ENCODE measurements at places on chromosomes 2 and 18.

GRCh38 chr18:59918320-59918755, 18.5 kb downstream of the PMAIP1 start:
- no peak for DNase-seq

DNA sequence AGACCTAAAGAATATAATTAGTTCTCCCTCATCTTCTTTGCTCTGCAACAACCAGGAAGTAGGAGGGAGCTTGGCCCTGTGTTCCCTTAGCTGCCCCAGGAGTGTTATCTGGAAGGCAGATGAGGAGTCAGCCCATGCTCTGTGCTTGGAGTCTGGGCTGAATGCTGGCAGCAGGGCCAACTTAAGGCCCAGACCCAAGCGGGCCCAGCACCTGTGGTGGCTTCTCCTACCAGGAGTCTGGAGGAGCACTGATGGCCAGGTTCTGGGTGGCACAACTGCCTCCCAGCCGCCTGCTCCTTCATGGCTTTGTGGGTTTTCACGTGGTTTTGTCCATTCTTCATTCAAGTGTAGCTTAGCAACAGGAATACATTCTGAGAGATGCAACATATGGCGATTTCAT, 1910.7 kb upstream of the LRRTM1 start:
- no peak for DNase-seq

DNA sequence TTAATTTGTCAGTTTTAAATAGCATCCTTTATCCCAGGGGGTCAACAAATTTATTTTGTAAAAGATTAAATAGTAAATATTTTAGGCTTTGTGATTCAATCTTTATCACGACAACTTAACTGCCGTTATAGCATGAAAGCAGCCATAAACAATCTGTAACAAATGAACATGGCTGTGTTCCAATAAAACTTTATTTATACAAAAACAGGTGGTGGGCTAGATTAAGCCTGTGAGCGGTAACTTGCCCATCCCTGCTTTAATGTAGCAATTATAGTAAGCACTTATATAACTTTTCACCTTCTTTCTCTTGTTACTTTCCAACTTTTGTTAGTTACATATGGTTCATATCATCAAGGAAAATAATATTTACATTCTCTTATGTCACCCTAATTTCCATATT, 121.9 kb downstream of the ATL2 start:
- no peak for DNase-seq

DNA sequence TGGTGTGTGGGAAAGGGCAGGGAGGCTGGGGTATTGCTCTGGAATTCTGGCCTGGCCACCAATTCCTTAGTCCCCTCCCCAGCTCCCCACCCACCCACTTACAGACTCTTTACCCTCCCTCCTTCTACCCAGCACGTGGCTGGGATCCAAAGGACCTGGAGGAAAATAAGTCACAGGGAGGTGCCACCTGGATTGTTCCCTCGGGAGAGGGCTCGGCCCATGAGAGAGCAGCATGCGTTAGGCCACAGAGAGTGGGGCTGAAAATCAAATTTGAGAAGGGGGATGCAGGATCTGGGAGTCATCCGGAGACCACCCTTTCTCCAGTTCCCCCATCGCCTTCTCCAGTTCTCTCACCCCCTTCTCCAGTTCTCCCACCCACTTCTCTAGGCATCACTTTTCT, 3.0 kb downstream of the ASPRV1 start:
- no peak for DNase-seq

GRCh38 chr2:134089454-134089853, 164.4 kb upstream of the MGAT5 start:
- no peak for DNase-seq

DNA sequence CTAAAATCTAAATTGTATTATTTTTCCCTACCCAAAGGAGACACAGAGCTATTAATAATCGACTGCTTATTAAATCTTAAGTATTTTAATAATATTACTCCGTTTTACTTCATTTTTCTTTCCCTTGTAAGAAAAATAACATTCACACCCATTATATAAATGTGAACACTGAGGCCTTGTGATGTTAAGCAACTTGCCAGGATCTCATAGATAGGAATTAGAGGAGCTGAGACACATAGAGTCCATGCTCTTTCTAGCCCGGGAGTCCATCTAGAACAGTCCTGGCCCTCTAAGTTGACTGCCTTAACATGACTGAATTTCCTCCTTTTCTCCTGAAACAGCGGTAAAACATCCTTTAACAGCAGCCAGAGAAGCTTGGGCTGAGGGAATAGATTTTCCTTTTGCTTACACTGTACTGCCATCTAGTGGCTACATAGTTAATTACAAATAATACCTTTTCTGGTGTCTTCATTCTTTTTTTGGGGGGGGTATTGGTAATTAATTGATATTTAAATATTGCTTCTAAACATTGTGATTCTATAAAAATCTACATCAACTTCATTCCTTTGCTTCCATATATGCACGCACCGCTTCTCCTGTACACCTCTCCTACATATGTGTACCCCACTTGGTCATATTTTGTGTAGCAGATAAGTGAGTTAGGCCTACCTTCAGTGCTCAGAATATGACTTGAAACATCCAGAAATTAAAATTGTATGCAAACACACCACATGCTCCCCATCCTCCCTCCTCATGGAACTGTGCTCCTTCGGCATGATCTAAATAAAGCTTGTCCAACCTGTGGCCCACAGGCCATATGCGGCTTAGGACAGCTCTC, 125.8 kb upstream of the HNMT start:
- peak; percentile 22 for DNase-seq

DNA sequence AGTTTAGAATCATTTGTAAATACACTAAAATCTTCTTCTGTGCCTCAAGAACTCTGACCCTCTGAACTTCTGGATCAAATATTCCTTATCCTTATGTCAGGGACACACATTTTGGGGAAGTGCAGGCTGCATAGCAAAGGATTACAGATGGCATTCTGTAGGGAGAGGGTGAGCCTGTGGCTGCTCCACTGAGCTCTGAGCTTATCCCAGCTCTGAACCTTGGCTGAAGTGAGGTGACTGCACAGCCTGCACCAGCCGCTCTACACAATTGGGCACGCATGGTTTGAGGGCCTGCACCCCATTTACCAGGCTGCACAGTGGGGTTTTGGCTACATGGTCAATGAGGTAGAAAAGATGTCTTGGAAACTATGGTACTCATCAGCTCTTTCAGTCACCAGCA, 251.6 kb downstream of the GALR1 start:
- no peak for DNase-seq

DNA sequence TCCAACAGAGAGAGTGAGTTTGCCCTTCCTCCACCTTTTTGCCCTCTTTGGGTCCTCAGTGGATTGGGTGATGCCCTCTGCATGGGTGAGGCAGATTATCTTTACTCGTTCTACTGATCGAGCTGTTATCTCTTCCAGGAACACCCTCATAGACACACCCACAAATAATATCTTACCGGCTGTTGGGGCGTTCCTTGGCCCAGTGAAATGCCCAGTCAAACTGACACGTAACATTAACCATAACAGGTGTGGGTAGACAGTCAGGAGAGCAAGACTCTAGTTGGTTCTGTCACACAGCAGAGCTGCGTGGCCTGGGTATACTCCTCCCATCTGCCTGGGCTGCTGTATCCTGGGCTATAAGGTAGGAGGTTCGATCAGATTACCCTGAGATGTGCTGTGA, 144.1 kb downstream of the AGAP1 start:
- DNase-seq, result no peak

GRCh38 chr2:47217277-47217676, 62.2 kb upstream of the STPG4 start:
- peak; percentile 50 for DNase-seq

DNA sequence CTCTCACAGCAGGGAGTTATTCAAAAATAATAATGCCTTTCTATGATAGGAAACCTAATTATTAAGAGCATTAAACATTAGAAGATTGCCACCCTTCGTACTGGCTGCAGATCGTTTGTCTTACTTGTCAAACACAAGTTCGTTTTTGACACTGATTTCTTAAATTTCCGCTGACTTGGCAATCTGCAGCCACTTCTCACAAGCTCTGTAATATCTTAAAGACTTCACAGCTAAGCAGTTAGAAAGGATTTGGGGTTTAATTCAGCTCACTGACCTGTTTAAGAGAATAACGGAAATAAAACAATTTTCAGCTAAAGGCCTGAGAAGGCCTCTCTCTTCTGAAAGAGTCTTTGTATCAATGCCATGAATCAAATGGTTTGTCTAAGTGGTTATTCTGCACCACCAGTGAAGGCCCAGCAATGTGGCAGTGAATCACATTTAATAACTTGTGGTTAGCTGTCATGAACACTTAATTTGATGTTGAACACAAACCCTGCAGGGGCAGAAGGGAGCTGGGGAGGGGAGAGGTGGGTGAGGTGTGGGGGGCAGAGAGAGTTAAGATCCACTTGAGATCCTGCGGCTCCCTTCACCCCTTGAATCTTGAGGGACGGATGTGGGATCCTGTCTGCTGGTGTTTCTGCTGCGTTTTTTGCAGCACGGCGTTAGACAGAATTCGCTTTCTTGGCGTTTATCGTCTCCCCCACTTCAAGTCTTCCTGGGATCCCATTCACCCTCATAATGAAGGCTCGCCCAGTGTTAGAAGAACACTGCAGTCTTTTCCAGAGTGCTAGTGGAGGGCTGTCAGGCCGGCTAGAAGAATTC, 145.4 kb upstream of the SATB2 start:
- no peak for DNase-seq

DNA sequence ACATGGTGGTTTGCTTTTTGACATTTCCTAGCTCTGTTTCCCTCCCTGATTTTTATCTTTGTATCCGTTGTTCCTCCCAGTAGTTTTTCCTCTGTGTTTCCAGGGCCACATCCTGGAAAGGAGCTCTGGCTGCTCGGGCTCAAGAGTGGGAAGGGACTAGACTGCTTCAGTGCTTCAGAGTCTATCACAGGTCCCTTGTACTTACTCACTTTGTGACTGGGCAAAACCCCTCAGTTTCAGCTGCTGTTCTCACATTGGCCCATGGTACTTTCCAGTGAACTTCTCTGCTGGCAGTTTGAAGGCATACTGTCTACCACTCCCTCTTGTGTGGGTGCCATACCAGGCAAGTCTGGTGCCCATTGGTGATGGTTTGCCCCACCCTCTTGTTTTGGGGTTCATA, 7.5 kb upstream of the STAMBP start:
- no peak for DNase-seq

- no peak for DNase-seq
Observed at GRCh38 chr2:120876526-120877280, 141.0 kb downstream of the GLI2 start.

- DNase-seq, result no peak
Observed at GRCh38 chr2:161316701-161317100, 8.5 kb downstream of the PSMD14 start.

DNA sequence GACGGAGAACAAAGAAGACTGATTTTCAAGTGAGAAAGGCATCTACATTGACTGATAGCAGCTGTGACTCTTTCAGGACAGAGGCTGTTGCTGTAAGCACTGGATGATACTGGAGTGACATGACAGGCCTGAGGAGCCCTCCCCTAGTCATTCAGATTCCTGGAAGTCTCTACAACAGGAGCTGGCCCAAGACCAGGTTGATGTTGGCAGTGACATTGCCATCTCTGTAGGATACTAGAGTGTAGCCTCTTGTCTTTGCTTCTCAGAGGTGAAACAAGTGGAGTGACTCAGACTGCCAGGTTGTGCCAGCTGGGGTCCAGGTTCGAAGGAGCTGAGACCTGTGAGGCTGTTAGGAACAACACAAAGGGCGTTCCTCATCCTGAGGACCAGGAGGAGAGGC, 44.7 kb upstream of the SH3RF3 start:
- no peak for DNase-seq

GRCh38 chr2:96157649-96158553, 12.7 kb upstream of the DUSP2 start:
- DNase-seq, result no peak

GRCh38 chr2:26471766-26472706, 5.9 kb downstream of the OTOF start:
- no peak for DNase-seq

DNA sequence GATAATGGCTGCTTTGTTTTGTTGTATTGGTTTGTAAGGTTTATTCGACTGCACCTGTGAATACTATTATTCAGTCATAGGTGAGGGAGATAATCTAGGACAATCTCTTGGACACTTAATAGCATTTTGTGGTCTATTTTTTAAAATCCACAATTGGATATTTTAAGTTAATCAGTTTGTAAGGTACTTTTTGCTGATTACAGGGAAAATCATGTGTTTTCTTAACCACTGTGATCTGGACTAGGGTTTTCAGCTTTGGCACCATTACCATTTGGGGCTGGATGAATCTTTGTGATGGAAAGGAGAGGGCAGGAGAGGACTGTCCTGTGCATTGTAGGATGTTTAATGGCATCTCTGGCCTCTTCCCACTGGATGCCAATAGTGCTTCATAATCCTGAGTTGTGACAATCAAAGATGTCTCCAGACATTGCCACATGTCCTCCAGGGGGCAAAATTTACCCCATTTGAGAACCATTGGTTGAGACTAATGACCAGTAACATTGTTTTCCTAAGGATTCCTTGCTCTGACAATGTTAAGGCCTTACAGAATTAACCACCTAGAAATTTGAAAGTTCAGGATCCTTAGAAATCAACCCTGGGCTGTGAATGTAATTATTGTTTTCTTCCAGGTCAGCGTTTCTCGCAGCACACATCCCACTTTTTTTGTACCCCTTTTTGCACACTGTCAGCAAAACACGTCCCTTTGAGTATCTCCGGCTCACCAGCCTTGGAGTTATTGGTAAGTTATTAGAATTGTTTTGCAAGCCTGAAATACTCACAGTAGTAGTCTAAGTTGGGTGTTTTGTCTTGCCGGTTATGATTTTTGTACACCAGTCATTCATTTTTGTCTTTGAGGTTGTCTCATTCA, 15.6 kb downstream of the CNOT9 start:
- no peak for DNase-seq

DNA sequence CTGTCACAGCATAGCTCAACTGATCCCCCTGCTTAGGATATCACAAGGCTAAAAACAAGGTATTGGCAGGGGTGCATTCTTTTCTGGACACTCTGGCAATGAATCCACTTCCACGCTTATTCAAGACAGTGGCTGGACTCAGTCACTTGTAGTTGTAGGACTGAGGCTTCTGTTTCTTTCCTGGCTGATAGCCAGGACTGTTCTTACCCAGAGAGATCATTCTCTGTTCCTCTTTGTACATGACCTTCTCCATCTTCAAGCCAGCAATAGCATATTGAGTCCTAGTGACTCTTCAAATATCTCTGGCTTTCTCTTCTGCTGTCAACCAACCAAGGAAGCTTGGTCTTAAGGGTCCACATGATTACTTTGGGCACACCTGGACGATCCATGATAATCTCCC, 241.3 kb downstream of the RBM43 start:
- no peak for DNase-seq

GRCh38 chr2:30217644-30218337, 13.5 kb upstream of the LBH start:
- no peak for DNase-seq

DNA sequence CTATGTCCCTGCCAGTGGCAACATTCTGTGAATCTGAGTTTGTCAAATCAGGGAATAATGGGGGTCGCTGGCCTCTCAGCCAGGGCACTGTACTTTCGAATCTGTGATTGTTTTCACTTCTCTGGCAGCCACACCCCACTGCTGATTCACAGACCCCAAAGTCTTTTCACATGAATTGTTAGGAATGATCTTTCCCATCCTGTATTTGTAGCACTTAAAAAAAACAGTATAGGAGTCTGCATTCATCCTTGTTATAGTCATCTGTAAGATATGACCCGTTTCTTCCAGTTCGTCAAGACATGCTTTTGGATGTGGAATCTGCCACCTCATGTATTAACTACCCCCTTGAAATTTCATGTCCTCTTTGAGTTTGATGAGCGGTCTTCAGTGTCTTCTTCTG, 928 bp downstream of the NAGK start:
- no peak for DNase-seq

All from D721Med (cell line).